ENCODE measurements at places on chromosomes 5 and 9.
A peak's percentile ranks its signal among the peaks of the same experiment; 100 is the strongest.

DNA sequence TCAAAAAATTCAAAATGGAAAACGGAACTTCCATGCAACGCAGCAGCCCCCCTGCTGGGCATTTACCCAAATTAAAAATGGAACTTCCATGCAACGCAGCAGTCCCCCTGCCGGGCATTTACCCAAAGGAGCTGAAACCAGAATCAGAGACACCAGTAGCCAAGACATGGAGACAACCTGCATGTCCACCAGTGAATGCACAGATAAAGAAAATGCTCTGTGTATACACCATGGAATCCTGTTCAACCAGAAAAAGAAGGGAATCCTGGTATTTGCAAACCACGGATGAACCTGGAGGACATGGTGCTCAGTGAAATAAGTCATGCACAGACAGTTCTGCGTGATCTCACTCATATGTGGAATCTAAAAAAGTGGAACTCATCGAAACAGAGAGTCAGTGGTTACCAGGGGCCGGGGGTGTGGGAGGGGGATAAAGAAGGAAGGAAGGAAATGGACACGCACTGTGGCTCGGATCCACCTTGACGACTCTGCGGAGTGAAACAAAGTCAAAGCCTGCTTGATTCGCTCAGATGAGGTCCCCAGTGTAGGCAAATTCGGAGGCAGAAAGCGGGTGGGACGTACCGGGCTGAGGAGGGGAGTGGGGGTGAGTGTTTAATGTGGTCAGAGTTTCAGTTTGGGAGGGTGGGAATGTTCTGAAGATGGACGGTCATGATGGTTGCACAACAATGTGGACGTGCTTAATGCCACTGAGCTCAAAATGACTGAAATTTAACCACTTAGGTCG, 40.2 kb upstream of the EXOC3 start:
- DNase-seq, result peak; percentile 36

DNA sequence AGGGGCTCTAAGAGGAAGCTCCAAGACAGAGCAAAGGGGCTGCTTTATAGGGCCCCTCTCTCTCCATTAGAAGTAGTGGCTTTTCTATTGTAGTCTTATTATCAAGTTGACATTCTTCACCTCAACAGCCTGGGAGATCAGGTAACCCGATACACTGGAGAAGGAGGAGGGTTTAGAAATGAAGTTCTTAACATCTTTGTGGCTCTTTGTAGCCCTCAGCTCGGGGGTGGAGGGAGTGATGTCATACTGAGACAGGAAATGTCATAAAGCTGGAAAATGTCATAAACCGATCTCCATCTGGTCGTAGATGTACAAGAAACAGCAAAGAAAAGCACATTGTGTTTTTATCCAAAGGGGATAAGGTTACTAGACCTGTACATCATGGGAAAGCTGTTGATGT, 17.9 kb downstream of the PDZD2 start:
- no peak for DNase-seq

DNA sequence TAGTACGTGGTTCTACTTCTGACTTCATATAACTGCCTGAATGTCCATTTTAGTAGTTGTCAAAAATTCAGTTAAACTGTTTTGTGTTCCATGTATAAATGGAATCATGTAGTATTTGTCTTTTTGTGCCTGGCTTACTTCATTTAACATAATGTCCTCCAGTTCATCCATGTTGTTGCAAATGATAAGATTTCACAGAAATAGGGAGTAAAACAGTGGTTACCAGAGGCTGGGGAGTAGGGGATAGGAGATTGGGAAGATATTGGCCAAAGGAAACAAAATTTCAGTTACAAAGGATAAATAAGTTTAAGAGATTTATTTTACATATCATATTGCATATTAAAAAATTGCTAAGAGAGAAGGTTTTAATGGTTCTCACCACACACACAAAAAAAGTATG, 425.0 kb upstream of the MEF2C start:
- DNase-seq, result no peak

DNA sequence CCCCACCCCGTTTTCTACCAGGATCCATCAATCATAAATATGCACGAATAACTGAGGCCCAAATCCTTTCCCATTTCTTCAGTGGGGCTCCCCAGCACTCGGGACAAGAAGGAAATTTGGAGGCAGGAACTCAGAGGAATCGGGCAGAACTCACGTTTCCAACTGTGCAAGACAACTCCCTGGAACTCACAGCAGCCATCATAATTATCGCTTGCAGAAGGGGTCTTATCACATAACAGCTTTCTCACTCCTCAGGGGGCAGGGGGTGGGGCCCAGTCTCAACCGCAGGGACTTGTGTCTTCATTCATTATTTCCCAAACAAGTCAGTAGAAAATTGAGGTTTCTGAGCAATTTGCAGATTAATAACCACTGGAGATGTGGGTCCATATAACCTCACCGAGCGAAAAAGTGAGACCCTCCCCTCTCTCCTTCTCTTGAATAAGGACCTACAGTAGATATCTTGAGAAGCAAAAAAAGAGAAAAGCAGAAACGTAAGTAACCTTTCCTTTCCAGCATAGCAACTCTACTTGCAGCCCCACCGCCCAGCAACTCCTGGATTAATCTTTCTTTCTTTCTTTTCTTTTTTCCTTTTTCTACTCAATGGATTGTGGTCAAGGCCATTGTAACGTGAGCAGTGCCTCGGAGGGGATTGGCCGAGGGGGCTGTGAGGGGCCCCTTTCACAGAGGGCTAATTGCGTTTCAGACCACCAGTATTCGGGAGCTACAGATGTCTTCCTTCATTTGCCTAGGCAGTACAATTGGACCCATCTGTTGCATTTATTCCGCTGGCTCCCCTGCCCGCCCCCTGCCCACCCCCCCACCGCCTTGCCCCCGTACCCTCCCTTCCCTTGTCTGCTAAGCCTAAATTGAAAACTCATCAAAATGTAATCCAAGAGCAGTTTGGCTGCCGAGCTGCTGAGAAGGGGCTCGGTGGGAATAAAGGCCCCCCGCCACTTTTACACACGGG, 24.7 kb upstream of the TIFAB start:
- DNase-seq, result no peak

GRCh38 chr9:8389531-8389930, 590.0 kb upstream of the DMAC1 start:
- no peak for DNase-seq

GRCh38 chr9:35771943-35772342, 17.9 kb upstream of the MSMP start:
- no peak for DNase-seq

Measured in SJSA1 (cell line).